ENCODE measurements at places on chromosomes 2 and 18.

DNA sequence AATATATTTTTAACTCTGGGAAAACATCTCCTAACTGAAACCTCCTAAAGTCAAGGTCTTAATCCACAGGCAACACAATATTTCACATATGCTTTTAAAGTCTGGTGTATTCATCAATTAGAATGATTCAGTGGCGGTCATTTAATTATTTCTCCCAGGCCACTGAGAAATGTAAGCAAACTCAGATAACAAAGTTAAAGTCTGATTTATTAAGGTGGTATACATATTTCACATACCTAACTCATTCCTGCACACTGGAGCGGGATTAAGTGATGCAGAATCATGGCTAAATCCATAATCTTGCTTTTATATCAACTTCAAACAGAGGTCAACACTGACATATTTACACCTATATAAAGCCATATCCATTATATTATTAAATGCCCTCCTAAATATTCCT is 43.7 kb downstream of the FRZB start:
- DNase-seq, result no peak

- DNase-seq, result no peak
Measured at GRCh38 chr2:168515502-168515901, 59.4 kb downstream of the CERS6 start.

DNA sequence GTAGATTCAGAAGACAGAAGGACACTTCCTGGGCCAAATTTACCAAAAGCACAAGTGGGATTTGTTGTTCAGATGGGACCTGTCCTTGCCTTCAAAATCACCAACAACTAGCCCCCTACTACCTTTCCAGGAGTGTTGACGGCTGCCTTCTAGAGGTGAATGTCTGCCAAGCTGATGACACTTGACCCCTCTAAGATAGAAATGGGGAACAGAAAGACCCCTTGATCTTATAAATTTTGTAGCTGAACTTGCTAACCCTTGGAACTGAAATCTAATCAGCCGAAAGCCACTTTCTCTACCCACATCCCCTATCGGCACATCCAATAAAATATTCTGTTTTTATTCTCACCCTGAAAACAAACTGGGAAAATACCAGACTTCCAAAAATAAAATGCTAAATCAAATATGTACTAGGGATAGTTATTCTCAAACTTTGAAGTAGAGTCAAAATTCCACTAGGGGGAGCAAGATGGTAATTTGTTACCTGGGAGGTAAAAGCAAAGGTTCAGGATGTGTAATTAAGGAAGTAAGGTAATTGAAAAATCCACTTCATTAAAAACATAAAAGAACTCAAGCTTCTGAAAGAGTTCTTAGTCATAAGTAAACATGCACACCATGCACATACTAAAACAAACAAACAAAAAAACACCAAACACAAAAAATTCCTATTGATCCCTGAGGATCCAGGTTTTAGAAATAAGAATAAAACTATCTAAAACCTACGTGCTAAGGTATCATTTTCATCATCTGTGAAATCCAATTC is 119.2 kb downstream of the ANKRD44 start:
- DNase-seq, result no peak

GRCh38 chr18:58303363-58303762 is 259.3 kb downstream of the NEDD4L start:
- DNase-seq, result no peak

DNA sequence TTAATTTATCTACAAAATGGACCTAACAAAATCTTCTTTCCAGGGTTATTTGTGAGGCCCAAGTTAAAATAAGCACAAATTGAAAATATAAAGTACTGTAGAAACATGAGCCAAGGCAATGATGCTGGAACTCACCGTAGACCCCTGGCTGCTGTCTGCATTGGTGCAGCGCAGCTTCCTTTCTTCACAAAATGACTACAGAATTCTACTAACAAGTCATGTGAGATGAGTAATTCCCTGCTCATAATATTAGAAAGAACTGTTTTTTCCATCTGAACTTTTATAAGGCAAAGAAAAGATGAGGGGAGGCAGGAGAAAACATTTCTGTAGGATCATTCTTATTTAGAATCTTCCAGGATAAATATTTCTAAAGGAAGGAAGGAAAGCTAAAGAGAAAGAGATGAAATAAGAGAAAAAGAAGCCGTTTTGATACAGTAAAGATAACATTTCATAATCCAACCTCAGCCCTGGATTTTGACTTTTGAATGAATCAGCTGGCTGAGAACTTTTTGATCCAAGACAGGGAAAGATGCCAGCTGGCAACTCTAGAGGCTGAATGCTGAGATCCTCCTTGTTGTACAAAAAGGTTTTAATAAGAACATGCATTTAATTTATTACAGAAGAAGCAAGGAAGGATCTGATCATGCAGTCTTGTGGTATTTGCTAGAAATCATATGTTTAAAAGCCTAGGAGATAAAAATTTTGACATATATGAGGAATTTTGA is 183.9 kb upstream of the KLHL14 start:
- DNase-seq, result no peak

DNA sequence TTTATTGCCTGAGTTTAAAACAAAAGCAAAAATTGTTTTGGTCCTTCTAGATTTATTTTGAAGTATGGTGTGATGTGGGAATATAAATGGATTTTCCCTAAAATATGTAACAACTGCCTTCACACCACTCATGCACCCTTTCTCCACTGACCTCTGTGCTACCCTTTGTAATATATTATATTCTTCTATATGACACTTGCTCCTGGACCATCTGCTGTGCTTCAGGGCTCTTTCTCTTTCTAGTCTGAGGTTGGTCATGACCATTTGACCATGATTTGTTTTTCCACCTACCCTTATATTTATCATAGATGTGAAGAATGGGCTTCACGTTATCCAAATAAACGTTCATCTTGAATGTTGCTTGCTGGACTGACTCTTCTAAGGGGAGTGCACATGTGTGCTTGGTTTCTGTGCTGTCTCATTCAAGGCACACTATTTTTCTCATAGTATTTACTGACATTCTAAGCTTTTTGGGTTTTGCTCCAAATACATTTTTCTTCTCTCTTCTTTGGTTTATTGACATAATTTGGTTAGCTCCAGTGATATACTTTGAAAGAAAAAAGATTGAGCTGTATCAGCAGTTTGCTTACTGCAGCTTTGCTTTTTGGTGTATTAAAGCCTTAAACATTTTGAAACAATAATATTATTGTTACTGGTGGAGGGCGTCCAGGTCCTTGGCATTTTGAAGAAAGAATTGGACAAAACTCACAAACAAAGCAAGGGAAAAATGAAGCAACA is 61.8 kb downstream of the VWA3B start:
- DNase-seq, result no peak

- no peak for DNase-seq
Measured at GRCh38 chr2:176091329-176092258, 927 bp upstream of the HOXD13 start.

DNA sequence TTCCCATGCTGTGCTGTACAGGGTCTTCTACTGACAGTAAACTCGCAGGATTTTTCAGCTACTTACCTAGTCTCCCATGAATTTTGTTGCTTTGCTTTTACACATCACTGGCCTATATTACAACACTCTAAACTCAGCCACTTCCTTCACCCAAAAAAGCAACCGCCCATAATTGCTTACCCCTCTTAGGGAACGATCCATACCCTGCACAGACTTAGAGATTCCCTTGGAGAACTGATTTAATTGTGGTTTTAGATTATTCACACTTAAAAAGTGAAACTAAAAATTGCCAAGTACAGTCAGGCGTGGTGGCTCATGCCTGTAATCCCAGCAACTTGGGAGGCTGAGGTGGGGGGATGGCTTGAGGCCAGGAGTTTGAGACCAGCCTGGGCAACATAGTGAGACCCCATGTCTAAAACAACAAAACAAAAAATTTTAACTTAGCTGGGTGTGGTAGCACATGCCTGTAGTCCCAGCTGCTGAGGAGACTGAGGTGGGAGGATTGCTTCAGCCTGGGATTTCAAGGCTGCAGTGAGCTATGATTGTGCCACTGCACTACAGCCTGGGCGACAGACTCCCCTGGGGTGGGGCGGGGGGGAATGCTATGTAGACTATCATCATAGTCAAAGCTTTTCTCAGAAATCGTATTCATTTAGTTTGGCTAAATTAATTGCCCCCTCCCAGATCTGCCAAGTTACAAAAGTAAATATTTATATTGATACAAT is 19.3 kb downstream of the MRPL30 start:
- no peak for DNase-seq

Data from effector CD8-positive, alpha-beta T cell (primary cell).